Neural crest cell (in vitro differentiated cells): ENCODE measurements at places on chromosomes 16 and 17.

GRCh38 chr17:61487989-61488595, 35.9 kb downstream of the TBX4 start:
- DNase-seq, result no peak
- H3K4me3 ChIP-seq, result no peak overlapping the region
- no peak overlapping the region for H3K27ac ChIP-seq
- peaks cover 8% of the 10 kb centered on the region for H3K27me3 ChIP-seq
- H3K36me3 ChIP-seq, result no peaks in the 10 kb centered on the region

GRCh38 chr16:10181196-10182162, 749 bp downstream of the GRIN2A start:
- H3K27ac ChIP-seq, result no peak overlapping the region
- H3K36me3 ChIP-seq, result no peaks in the 10 kb centered on the region
- peak overlapping the region; percentile 67 for H3K4me3 ChIP-seq
- peaks cover 14% of the 10 kb centered on the region for H3K4me1 ChIP-seq

GRCh38 chr16:15572329-15573001, 70.5 kb downstream of the MARF1 start:
- H3K27me3 ChIP-seq, result no peaks in the 10 kb centered on the region
- peak overlapping the region; percentile 57 for H3K27ac ChIP-seq
- no peak overlapping the region for H3K4me3 ChIP-seq
- H3K36me3 ChIP-seq, result peaks cover 17% of the 10 kb centered on the region

DNA sequence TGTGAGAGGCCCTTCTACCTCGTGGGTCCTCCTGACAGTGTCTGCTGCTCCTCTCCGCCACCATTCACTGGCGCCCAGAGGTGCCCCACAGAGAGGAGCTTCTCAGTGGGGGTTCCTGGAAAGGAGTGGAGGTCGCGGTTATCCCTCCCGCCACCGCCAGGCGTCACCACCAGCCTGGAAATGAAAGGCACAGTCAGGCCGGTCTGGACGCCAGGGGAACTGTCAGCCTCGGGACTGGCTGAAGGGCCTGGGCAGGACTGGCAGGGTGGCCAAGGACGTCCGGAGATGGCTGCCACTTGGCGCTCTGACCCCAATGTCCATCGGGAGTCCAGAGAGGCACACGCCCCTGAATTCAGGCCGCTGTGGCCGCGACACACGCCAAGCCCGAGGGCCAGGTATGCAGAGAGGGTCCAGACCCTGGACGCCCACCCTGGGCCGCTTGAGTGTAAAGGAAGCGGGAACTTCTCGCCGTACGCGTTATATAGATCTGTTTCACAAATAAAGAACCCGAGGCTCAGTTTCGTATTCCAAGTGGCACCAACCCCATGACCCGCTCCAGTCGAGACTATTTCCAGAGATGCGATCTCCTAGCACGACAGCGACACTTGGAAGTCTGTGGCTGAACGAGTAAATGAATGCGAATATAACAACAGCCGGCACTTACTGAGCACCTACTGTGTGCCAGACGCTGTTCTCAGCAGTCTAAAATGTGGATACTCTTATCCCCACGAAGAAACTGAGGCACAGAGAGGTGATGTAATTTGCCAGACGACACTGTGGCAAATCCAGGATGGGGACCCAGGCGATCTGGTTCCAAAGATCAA, 7.6 kb upstream of the NXPH3 start:
- DNase-seq, result peak; percentile 95
- H3K27ac ChIP-seq, result no peak overlapping the region
- H3K27me3 ChIP-seq, result peaks cover 71% of the 10 kb centered on the region
- H3K4me3 ChIP-seq, result peak overlapping the region; percentile 82
- H3K36me3 ChIP-seq, result no peaks in the 10 kb centered on the region
- H3K4me1 ChIP-seq, result peaks cover 20% of the 10 kb centered on the region

DNA sequence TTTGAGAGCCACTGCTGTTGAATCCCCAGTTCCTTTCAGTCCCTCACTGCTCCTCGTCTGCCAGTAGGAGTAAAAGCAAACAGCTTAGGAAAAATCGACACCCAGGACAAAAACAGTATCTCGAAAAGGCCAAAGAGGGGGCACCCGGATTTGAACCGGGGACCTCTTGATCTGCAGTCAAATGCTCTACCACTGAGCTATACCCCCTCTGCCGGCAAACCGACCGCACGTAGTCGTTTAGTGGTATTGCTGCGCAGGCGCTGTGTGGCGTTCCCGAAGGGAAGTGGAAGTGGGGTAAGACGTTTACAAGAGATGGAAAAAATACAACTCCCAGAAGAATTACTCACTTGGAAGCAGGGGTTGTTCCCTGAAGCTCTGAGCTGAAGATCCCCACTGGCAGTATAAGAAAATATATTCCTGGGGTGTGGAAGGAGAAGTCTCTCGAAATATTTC, 2.2 kb upstream of the PLXDC1 start:
- DNase-seq, result peak; percentile 98
- H3K27me3 ChIP-seq, result peaks cover 71% of the 10 kb centered on the region
- H3K27ac ChIP-seq, result peak overlapping the region; percentile 92
- H3K4me3 ChIP-seq, result peak overlapping the region; percentile 96
- peaks cover 24% of the 10 kb centered on the region for H3K4me1 ChIP-seq
- peaks cover 9% of the 10 kb centered on the region for H3K36me3 ChIP-seq

DNA sequence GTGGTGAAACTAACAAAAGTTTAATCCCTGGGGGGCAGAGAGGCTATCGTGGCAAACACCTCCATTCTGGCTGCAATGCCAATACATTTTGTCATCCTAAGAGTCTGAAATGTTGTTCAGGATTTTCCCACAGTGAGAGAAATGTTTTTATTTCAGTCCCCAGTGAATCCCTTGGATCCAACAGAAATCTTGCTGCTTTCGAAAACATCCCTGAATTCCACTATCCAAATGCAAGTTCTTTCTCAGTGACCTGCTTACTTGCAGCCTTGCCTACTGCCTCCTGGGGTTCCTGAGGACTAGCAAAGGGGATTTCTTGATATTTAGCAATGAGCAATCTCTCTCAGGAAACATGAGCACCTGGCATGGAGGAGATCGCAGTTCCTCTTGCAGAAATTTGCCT, 202.1 kb upstream of the IRX3 start:
- H3K36me3 ChIP-seq, result no peaks in the 10 kb centered on the region
- H3K4me1 ChIP-seq, result no peaks in the 10 kb centered on the region
- peaks cover 7% of the 10 kb centered on the region for H3K27me3 ChIP-seq
- H3K4me3 ChIP-seq, result no peak overlapping the region
- no peak for DNase-seq
- H3K27ac ChIP-seq, result no peak overlapping the region

GRCh38 chr17:78842881-78843565, 2.4 kb upstream of the USP36 start:
- peak overlapping the region; percentile 61 for H3K4me3 ChIP-seq
- H3K4me1 ChIP-seq, result peaks cover 31% of the 10 kb centered on the region
- no peaks in the 10 kb centered on the region for H3K36me3 ChIP-seq
- DNase-seq, result peak; percentile 31
- no peaks in the 10 kb centered on the region for H3K27me3 ChIP-seq

DNA sequence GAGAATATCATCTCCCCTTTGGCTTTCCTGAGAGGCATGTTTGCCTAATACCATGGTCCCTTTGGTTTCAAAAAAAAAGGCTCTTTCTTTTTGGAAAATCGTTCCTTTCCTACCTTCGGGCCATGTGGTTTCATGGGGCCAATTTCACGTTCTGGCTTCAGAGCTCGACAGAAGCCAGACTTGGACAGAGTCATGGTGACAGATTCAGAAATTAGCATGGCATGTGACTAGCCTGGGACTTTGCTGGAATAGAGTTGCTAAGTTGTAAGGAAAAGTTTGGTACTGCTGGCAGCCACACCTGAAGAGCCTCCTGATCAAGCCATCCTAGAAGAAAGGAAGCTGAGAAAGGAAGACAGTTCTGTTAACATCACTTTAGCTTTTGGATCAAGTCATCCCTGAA, 2.4 kb upstream of the VWA3A start:
- peaks cover 9% of the 10 kb centered on the region for H3K4me1 ChIP-seq
- H3K27me3 ChIP-seq, result peaks cover under 1% of the 10 kb centered on the region
- H3K4me3 ChIP-seq, result no peak overlapping the region
- peaks cover 3% of the 10 kb centered on the region for H3K36me3 ChIP-seq
- no peak overlapping the region for H3K27ac ChIP-seq

DNA sequence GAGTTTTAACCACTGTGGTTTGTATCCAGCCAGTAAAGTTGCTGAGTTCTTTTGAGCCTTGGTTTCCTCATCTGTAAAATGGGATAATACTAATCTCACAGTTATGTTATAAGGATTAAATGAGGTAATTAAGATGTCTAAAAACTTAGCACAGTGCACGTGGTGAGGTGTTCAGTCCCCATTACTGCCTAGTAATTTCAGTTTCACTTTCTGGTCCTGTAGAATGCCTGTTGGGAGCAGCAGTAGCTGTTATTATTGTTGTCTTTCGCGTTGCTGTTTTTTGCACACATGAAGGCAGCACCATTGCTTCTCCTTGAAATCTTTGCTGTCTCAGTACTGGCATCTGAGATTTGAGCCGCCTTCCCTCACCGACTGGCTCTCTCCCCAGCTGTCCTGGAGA, 182.4 kb downstream of the DNAH9 start:
- no peak overlapping the region for H3K27ac ChIP-seq
- H3K27me3 ChIP-seq, result no peaks in the 10 kb centered on the region
- no peaks in the 10 kb centered on the region for H3K4me1 ChIP-seq
- H3K4me3 ChIP-seq, result no peak overlapping the region
- DNase-seq, result no peak

GRCh38 chr16:77183137-77183536, 7.9 kb upstream of the MON1B start:
- no peak overlapping the region for H3K4me3 ChIP-seq
- H3K36me3 ChIP-seq, result no peaks in the 10 kb centered on the region

GRCh38 chr16:73031155-73031866, 16.6 kb downstream of the ZFHX3 start:
- H3K27ac ChIP-seq, result peak overlapping the region; percentile 57
- peaks cover 90% of the 10 kb centered on the region for H3K4me1 ChIP-seq
- H3K36me3 ChIP-seq, result no peaks in the 10 kb centered on the region
- DNase-seq, result no peak
- H3K27me3 ChIP-seq, result no peaks in the 10 kb centered on the region
- peak overlapping the region; percentile 86 for H3K4me3 ChIP-seq

GRCh38 chr17:15231851-15232516, 33.1 kb downstream of the PMP22 start:
- peaks cover 23% of the 10 kb centered on the region for H3K4me1 ChIP-seq
- H3K27me3 ChIP-seq, result no peaks in the 10 kb centered on the region
- DNase-seq, result no peak
- peaks cover 13% of the 10 kb centered on the region for H3K36me3 ChIP-seq
- peak overlapping the region; percentile 96 for H3K27ac ChIP-seq

DNA sequence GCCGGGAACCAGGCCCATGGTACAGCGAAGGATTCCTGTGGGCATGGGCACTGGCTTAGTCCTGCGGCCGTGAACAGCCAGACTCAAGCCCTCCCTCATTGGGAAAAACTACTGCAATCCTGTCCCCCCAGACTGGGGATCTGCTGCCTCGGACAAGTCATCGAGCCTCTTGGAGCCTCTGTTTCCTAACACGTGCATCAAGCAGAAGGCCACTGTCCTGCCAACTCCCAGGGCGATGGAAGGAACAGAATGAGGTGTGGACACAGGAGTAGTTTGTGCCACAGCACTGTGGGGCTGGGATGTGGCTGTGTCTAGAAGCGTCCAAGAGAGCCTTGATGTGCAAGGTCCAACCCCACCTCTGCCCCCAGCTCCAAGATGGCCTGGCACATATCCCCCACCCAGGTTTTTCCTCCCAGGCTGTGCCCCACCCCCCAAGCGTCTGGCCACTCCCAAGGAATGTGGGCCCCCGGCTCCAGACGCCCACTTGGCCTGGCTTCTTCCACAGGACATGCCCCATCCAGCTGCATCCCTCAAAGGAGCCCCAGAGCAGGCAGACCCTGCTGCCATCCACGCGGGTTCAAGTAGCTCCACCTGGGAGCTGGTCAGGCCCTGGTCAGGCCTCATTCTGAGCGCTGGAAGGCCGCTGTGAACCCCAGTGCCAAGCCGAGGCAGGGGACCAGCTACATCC, 3.4 kb downstream of the CAMKK1 start:
- no peaks in the 10 kb centered on the region for H3K36me3 ChIP-seq
- peaks cover 25% of the 10 kb centered on the region for H3K27me3 ChIP-seq
- peaks cover 26% of the 10 kb centered on the region for H3K4me1 ChIP-seq
- H3K27ac ChIP-seq, result no peak overlapping the region
- no peak overlapping the region for H3K4me3 ChIP-seq
- DNase-seq, result no peak

DNA sequence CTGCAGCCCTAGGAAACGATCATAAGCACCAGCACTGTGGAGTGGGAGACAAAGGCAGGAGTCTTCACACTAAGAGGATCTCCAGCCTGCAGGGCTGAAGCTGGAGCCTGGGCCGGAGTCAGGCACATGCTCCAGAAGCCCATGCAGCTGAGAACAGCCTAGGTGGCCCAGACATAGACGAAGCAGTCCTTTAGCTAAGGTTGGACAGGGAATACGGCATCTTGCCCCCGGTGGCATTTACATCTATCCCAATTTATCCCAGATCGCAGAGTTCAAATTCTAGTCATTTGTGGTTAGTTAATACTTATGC, 13.9 kb downstream of the TSPOAP1 start:
- no peak for DNase-seq
- H3K27ac ChIP-seq, result no peak overlapping the region
- no peak overlapping the region for H3K4me3 ChIP-seq
- no peaks in the 10 kb centered on the region for H3K27me3 ChIP-seq

DNA sequence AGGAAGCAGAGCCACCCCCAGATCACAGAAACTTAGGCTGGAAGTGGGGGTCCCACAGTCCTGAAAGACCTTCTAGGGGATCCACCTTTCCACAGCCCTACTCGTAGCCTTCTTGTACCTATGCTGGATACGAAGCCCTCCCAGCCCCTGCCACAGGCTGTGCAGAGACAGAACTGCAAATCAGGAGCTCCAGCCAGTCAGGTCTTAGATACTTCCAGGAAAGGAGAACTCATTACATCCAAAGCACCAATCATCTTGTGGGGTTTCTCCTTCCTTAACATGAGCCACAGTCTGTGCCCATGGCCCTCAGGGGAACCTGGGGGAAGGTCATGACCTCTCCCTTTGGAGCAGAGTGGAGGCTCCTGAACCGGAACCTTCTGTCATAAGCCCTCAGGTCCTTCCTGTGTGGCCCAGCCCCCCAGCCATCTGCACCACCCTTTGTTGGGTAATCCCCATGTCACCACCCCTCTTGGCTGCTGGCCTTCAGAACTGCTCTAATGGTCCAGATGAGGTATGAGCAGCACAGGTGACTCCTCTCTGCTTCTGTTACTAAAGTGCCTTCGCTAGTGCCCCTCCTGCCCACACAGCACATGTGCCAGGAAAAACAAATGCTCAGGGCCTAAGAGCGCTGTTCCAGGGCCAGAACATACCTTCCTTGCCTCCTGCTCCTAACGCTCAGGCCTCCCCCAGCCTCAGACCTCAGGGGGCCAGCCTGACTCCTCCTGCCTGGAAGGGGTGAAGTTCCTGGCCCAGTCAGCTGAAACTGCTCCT, 14.6 kb downstream of the SRCIN1 start:
- no peaks in the 10 kb centered on the region for H3K27me3 ChIP-seq
- H3K4me1 ChIP-seq, result peaks cover 40% of the 10 kb centered on the region
- no peak overlapping the region for H3K4me3 ChIP-seq
